ENCODE measurements at places on chromosomes 1 and 21. TPM values are rescaled to one million over a fixed set of nuclear protein-coding genes. Genes with fewer than 3 reads are reported as not detected.
A peak's percentile ranks its signal among the peaks of the same experiment; 100 is the strongest.

DNA sequence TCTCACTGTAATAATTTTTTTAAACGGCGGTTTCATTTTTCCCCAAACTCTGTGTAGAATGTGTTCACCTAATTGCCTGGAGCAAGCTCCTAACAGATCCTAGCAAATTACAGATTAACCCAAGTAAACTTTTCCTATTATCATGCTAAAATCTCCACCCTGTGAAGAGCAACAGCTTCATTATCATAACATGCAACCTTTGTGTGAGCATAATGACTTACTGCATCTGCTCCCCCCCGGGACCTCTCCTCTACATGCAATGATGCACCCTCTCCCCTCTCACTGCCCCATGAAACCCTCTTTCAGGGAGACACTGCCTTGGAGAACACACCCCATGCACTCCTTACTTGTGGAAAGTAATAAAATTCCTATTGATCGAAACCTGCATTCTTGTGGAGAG is 717.0 kb upstream of the TMPRSS15 start:
- no peak for DNase-seq
- no peak overlapping the region for H3K4me3 ChIP-seq
- H3K36me3 ChIP-seq = no peaks in the 10 kb centered on the region

GRCh38 chr1:220733086-220733601 is 15.0 kb upstream of the MTARC2 start:
- peak; percentile 66 for DNase-seq
- H3K27me3 ChIP-seq = no peaks in the 10 kb centered on the region
- H3K4me1 ChIP-seq = peaks cover 16% of the 10 kb centered on the region
- peak overlapping the region; percentile 11 for H3K4me3 ChIP-seq

- no peak overlapping the region for H3K4me3 ChIP-seq
- no peak for DNase-seq
- H3K27ac ChIP-seq = no peak overlapping the region
- H3K36me3 ChIP-seq = no peaks in the 10 kb centered on the region
- no peaks in the 10 kb centered on the region for H3K27me3 ChIP-seq
- no peaks in the 10 kb centered on the region for H3K4me1 ChIP-seq
Observed at GRCh38 chr1:178599745-178600144, 86.8 kb downstream of the TEX35 start.

DNA sequence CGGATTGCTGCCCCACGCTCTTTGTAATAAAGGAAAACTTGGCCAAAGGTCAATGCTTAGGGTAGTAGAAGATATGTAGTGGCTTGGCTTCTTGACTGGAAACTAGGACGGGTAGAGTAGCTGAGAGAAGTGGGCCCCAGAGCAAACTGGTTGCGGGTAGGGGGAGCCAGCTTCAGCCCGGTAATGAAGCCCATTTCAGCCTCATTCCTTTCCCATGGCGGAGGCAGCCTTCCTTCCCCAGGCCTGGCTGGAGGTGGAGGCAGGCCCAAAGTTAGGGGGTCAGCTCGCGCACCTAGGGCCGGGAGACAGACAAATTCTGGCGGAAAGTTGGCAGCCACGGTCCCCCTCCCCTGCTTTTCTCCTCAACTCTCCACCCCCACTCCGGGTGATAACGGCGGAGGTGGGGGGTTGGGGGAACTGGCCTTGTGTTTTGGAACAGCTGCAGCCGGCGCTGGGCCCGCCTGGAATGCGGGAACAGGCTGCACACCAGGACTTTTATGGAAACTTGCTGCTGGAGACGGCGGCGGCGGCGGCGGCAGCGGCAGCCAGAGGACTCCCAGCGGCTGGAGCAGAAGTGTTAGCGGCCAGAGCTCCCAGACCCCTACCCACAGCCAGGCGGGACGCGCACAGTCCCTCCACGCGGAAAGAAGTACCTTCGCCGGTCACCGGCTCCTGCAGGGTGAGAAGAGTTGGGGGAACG is at the start of gene NEXN:
Gene NEXN (plus strand): TSS at position 544 of the 700 bp plus-strand sequence. CDS start 27,483 bp downstream, outside the sequence.
- H3K27me3 ChIP-seq = no peaks in the 10 kb centered on the region
- H3K4me1 ChIP-seq = peaks cover 14% of the 10 kb centered on the region
- H3K4me3 ChIP-seq = peak within 1 kb of the TSS; percentile 99
- peaks cover 11% of the 10 kb centered on the region for H3K36me3 ChIP-seq

DNA sequence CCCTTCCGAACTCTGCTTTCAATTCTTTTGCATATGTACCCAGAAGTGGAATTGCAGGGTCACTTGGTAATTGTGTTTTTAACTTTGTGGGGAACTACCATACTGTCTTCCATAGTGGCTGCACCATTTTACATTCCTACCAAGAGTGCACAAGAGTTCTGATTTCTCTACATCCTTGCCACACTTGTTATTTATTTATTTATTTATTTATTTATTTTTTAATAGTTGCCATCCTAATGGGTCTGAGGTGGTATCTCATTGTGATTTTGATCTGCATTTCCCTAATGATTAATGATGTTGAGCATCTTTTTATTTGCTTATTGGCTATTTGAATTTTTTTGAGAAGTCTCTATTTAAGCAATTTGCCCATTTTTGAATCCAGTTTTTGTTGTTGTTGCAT is 422.4 kb downstream of the PTPRU start:
- no peak overlapping the region for H3K27ac ChIP-seq
- no peak for DNase-seq
- no peaks in the 10 kb centered on the region for H3K4me1 ChIP-seq
- no peak overlapping the region for H3K4me3 ChIP-seq
- H3K27me3 ChIP-seq = no peaks in the 10 kb centered on the region

DNA sequence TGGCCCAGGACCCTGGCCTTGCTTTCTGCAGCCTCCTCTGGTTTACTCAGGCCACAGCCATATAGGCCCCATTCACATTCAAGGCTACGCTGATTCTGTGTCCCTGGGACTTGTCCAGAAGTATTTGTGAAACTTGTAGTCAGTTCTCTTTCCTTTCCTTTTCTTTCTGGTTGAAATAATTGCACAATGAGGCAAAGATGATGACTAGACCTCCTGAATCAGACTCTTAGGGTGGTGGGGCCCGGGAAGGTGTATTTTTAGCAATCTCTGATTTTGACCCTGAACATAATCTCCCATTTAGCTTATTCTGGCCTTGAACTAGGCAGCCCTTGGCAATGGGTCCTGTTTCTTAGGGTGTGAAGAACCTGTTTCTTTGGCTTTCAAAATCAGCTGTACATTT is 39.9 kb downstream of the STUM start:
- H3K36me3 ChIP-seq = no peaks in the 10 kb centered on the region
- H3K4me3 ChIP-seq = no peak overlapping the region
- H3K4me1 ChIP-seq = no peaks in the 10 kb centered on the region

DNA sequence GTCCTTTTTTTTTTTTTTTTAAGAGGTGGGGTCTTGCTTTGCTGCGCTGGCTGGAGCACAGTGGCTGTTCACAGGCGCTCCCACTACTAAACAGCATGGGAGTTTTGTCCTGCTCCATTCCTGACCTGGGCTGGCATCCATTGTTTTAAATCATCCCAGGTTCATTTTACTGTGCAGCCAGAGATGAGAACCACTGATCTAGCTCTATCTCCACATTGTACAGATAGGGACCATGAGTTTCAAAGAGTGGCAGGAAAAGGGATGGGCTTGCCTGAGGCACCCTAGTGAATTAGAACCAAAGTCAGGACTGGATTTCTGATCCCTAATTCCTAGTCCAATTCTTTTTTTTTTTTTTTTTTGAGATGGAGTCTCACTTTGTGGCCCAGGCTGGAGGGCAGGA is 7.2 kb upstream of the TMEM222 start:
- no peak overlapping the region for H3K4me3 ChIP-seq
- H3K36me3 ChIP-seq = no peaks in the 10 kb centered on the region

SH2D2A gene
- 0.89 TPM for total RNA-seq

MYBPH gene
- not detected for total RNA-seq

ALPL gene
- total RNA-seq = 45.4 TPM

LRRC8B gene
- 6.3 TPM for total RNA-seq

FCRL6 gene
- not detected for total RNA-seq
